Stimulated activated CD4-positive, alpha-beta T cell treated with anti-CD3 and anti-CD28 coated beads, TNF-alpha, amount 100 ng/mL, for 1 hour (primary cell): ENCODE measurements at places on chromosomes 6 and 20.

DNA sequence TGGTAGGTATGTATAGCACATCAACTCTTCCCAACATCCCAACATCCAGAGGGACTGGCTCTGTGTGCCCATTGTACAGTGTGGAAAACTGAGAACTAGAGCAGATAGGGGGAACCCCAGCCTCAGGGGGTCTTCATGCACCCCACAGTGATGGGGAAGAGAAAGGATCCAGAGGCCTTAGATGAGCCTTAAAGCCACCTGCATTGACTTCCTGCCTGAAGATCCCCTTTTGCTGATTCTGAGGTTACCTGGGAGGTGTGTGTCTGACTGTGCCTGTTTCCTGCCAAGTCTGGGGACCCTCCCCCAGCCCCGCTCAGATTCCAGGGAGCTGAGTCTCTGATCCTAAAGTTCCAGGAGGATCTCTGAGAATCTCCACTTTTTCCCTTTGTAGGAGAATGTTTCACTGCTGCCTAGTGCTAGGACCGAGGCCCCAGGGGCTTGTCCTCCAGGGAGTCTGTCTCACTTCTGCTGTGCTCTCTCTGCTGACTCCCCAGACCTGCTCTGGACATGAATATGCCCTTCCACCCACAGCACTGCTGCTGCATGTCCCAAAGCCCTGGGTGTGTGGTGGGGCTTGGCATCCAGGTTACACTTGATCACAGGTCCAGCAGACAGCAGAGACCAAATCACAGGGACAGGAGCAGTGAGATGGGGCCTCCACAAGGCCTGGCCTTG, 12.8 kb upstream of the PGC start:
- no peak for DNase-seq

DNA sequence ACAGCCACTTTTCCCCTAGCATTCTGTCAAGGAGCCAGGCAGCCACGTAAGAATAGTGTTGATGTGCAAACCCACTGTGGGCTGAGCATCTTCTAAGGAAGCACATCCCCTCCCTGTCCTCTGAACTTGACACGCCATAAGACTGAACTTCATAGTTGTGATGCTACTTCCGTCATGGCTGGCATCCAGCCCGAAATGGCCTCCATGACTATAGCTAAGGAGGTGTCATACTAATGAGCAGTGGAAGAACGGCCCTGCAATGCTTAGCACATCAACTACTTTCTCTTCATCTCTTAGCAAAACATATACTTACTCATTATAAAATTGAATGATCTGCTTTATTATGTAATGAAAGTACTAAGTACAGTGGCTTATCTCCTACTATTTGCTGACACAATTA, 110.2 kb downstream of the GJA10 start:
- DNase-seq: no peak

- DNase-seq: no peak
Measured at GRCh38 chr20:8877294-8877693, 191.6 kb upstream of the PLCB4 start.

DNA sequence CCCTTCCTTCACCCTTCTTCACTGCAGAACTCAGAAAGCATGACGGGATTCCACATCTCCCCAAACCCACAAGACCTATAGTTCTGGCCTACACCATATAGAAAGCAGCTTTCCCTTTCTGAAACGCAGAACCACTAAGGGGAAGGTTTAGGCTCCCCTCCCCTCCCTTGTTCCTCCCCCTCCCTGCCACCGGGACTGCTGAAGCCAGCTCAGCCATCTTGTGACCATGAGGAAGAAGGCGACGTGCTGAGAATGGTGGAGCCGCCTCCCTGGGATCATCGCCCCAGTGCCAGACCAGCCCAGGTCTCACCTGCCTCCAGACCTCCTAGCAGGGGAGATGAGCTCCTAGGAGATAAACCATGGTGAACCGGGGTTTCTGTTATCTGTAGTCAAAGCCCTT, 19.6 kb downstream of the SERPINB6 start:
- no peak for DNase-seq

GRCh38 chr20:16400234-16400633, 173.0 kb downstream of the KIF16B start:
- no peak for DNase-seq

DNA sequence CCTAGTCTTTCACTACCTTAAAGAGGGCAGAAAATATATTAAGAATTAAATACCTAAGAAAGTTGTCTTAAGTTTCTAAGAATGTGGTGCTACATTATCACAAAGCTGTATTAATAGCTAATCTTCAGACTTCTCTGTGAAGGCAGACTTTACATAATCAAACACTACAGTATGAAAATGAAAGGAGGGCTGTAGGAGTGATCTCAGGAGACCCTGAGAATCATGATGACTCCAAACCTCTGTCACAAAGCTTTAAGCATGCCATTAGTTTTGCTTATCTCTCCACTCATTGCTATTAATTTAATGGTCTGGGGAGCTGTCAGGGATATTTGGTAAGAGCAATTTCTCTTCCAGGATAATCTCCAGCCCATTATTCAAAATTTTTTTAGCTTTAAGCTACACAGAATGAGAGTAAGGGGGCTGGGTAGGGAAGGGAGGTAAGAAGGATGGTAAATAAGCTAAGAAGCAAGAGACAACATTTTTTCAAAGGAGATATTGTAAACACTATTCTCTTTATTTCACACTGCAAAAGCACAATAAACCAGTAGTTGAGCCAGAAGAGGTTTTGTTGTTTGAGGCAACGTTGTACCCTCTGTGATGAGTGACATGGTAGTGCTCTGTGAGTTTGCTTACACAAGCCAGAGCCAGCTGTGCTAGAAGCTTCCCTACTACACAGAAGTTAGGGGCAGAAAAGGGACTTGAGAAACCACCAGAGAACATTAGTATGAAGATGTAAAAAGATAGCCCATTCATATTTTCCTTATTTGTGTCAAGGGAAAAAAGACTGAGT, 258.8 kb downstream of the GMDS start:
- no peak for DNase-seq

DNA sequence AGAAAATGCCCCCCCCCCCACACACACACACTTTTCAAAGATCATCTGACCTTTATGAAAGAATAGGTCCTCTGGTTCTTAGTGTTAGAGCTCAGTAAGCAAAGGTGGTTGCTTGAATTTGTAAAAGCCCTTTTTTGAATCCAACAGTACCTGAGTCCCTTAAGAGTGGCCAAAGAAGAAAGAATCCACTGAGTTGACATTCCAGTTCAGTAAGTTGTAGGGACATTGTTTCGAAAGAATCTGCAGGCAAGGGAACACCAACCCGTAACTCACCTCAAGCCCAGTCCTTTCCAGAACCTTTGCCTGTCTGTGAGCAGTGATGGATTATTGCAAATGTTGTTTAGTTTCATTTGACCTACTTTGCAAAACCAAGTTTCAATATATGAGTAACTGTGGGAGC, 64.2 kb upstream of the MAP3K4 start:
- DNase-seq: no peak

GRCh38 chr20:58700121-58700821, 7.7 kb downstream of the NPEPL1 start:
- no peak for DNase-seq

DNA sequence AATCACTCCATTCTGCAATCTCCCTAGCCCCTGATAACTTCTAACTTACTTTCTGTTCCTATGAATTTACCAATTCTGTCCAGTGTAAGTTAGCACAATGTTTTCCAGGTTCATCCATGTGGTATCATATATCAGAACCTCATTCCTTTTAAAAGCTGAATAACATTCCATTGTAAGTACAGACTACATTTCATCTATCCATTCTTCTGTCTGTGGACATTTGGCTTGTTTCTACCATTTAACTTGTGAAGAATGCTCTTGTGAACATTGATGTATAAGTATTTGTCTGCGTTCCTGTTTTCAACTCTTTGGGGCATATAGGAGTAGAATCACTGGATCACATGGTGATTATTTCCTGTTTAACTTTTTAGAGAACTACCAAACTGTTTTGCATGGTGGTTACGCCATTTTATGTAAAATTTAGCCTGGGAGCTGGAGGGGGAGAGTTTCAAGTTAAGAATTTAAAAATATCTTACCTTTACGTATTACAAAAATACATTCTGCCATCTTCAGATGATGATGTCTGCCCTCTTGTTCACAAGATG, 156.5 kb downstream of the BTBD3 start:
- no peak for DNase-seq

DNA sequence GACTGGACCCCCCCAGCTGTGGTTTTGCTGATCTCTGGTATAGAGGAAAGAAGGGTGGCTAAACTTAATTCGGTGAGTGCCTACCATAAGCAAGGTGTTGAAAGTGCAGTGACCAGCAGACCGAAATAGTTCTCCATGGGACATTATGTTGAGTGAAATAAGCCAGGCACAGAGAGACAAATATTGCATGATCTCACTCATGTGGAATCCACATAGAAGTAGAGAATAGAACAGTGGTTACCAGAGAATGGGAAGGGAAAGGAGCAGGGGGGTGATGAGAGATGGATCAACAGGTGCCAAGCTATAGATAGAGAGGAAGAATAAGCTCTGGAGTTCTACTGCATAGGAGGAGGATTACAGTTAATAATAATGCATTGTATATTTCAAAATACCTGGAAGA, 9.7 kb upstream of the GCNT2 start:
- no peak for DNase-seq

- no peak for DNase-seq
Measured at GRCh38 chr6:100979267-100979666, 98.1 kb upstream of the ASCC3 start.

GRCh38 chr6:117481926-117482239, 591 bp upstream of the DCBLD1 start:
- no peak for DNase-seq

- DNase-seq: no peak
Measured at GRCh38 chr6:87408721-87409155, 966 bp downstream of the CFAP206 start.

- no peak for DNase-seq
Measured at GRCh38 chr20:35625584-35626385, 10.2 kb downstream of the SPAG4 start.

GRCh38 chr6:11386323-11386722, 151.2 kb upstream of the TMEM170B start:
- no peak for DNase-seq

DNA sequence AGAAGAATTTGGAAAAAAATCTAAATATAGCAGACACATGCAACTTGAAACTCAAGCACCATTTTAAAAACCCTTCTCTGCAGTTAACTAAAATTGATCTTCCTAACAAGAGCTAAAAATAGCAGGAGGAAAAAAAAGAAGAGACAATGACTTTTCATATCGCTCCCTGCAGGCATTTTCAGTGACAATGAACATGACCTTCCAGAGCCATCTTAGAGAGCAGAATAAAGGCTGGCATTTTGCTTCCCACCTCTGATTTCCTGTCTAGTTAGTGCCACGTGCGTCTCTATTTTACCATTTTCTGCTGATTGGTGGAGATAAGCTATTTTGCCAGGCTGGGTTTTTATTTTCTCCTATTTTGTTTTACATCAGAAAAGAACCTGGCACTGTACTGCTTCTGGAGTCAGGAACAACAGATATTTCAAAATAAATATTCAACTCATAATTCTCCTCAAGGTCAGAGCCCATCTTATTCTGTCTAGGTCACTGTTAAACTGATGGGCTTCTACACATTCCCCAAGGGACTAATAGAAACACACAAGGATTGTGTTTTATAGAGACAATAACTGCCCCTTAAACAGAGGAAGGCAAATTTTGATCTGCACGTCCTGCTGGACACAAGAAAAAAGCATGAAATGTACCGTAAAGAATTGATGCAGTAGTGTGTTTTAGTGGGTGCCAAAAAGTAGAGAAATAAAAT, 70.2 kb upstream of the ENPP5 start:
- DNase-seq: no peak

GRCh38 chr6:766625-767024, 73.7 kb upstream of the EXOC2 start:
- no peak for DNase-seq

GRCh38 chr6:168047841-168048723, 30.9 kb downstream of the FRMD1 start:
- no peak for DNase-seq

DNA sequence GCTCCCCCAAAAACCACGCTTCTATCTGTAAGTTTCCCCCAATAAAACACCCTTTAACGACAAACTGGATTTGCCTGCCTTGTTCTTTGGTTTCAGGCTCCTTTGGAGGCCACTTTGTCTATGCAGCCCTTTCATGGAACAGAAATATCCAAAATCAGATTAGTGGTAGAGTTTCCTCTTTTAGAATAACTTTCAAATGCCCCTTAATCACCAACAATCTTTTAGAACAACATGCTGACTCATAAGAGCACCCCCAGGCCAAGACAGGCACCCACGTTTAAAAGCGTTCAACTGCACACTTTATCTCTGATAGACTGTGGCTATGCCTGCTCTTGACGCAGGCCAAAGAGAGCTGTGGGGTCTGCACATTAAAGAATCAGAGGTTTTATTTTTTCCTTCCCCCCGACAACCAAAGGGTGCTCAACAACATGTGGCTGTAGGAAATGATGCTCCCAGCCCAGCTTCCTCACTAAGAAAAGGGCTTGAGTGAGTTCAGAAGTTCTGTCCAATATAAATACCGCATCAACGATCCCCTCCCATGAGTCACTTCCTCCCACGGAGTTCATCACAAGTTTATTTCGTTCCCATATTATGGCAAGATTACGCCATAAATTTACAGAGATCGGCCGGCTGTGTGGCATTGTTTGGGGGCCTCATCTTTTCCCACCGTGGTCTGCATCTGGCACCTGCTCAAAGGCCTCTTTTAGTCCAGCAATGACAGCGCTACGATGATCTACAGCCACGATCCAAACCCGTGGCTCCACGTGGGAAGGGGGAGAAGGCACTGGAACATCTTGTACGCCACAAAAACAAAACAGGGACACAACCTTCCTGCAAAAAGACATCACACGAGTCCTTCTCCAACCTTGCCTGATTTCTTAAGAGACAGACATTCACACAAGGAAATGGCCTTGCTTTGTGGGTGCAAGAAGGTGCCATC, 88.8 kb upstream of the NFATC2 start:
- no peak for DNase-seq

DNA sequence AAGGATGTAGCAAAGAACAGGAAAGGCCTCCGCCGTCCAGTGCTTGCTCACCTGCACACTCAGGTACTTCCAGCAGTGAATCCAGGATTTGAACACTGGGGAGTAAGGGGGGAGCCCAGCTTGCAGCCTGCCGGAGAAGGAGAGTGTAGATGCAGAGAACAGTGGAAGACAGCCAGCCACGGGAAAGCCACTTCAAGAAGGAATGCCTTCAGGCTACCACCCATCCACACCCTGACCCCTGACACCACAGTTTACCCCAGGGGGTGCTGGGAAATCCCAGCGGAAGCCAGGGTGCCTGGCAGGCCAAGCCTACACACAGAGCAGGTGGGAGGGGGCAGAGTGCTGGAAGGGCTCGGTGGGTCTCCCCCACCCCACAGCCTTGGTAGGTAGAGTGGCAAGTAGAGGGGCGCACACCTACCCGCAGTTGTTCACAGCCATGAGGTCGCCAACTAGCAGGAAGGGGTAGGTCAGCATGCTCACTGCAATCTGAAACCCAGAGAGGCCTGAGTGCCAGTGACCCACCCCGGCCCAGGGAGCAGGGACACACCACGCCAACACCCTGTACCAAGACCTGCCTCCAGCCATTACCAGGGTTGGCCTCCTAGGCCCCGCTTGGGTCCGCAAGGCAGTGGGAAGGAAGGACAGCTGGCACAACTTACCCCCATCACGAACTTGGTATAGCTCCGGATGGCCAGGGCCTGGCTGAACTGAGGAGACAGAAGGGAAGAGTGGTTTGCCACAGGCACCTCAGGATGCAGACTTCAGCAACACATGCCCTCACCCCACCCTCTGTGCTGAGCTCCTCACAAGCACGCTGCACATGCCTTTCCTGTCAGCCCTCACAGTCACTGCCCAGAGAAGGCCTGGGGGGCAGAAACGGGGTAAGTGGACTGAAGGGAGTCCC, 15.7 kb downstream of the PI16 start:
- DNase-seq: no peak
